Kidney epithelial cell (primary cell): ENCODE measurements at places on chromosomes 1 and 21. TPM values are rescaled to one million over a fixed set of nuclear protein-coding genes. Genes with fewer than 3 reads are reported as not detected.

Gene SIK1
- total RNA-seq, result 14.0 and 33.1 TPM in 2 replicates

Gene NBPF6
- not detected in 2 replicates for total RNA-seq

Gene MATN1
- 0.04 TPM in 1 of 2 replicates, not detected in the other for total RNA-seq

Gene KCNT2
- total RNA-seq, result 1.2 and 1.8 TPM in 2 replicates
